Neural crest cell (in vitro differentiated cells): ENCODE measurements at places on chromosomes 3 and 15.

DNA sequence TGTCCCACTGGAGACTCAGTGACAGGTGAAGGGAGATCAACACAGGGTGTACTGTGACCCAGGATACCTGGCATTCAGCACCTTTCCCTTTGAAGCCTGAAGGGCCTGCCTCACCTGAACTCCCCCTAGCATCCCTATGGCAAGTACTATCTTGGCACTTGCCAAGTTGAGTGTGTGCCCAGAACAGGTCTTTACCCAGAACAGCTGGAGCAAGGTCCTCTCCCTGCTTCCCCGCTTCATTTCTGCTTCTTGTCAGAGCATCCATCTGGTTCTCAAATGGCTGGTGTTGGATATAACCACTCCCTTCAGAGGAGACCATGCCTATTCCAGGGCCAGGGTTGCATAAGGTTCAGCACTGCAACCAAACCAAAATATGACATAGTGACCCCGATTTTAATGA, 73.0 kb downstream of the FAM43A start:
- DNase-seq: no peak

- DNase-seq: no peak
Observed at GRCh38 chr3:143294188-143294587, 174.6 kb downstream of the CHST2 start.

DNA sequence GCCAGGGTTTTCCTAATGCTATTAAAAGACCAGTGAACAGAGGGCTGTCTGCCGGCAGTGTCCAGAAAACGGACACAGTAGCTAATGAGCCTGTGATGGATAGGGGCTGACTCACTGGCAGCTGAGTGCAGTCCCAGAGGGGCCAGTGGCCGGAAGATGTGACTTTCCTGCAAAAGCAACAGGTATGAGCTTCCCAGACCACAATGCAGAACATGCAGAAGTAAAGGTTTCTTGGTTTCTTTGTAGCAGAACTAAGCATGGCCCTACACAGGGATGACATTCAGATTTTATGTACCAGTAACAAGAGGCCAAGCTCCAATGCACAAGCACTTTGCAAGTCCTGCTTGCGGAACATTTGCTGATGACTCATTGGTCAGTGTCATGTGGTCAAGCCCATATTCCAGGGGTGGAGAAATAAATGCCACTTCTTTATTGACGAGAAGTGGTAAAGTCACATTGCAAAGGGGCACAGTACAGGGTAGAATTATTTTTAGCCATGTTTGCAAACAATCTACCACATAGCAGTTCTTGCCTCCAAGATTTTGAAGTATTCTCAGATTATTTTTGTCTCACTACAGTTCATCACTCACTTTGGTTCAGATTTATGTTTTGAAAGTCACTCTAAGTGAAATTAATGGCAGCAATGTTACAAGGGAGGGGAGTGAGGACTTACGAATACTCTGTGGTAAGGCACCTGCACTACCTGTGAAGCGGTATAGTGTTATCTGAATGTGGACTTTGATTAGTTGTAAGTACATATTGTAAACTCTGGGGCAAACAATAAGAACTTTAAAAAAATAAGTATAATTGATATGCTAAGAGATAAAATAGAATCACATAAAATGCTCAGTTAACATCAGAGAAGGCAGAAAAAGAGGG, 263.3 kb downstream of the ABHD5 start:
- no peak for DNase-seq

GRCh38 chr3:184688251-184688881, 23.5 kb downstream of the MAGEF1 start:
- DNase-seq: no peak

DNA sequence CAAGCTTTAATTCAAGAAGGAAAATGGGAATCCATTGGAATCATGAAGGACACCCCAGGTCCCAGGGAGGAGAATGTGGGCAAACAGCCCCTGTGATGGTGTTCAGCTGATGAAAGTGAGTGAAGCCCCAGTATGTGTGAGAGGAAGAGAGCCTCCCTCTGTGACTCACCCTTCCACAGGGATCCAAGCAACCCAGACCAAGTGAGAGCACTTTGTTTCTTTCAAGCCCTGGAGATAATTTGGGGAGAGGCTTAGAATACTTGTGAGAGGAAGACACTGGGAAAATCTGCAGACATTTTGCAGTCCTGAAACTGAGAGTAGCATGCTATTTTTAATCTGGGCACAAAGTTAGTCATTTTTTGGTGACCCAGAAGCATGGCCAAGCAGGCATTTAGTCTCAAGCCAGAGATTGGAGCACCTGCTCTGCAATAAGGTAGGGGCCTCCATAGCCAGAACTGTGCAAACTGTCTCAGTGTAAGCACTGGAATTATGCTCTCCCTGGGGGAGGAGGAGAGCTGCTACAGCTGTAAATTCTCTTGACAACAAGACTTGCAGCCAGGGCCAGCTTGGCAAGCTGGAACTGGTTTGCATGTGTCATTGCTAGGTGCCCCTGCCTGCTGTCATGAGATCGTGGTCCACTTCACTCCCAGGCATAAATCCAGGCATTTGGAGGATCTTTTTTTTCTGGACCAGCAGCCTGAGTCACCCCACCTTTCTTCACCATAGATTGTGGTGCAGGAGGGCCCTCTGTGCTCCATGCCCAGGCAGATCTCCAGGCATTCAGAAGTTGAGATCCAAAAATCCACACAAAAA, 537.8 kb upstream of the DPPA4 start:
- DNase-seq: no peak

DNA sequence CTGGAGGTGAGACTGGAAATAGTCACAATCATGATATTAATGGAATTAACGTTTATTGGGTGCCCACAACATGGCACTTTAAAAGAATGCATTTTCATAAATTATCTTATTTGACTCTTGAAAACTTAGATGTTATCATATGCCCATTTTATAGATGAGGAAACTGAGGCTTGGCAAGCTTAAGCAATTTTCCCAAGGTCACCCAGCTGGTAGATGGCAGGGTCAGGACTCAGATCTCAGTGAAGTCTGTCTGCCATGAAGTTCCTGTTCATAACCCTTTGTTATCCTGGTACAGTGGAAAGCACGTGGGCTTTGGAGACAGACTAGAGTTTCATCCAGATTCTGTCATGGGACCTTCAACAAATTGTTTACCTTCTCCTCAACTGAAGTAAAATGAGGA, 174.6 kb upstream of the NR2E3 start:
- no peak for DNase-seq

- peak; percentile 73 for DNase-seq
Observed at GRCh38 chr15:52139599-52140462, 27.3 kb upstream of the BCL2L10 start.

DNA sequence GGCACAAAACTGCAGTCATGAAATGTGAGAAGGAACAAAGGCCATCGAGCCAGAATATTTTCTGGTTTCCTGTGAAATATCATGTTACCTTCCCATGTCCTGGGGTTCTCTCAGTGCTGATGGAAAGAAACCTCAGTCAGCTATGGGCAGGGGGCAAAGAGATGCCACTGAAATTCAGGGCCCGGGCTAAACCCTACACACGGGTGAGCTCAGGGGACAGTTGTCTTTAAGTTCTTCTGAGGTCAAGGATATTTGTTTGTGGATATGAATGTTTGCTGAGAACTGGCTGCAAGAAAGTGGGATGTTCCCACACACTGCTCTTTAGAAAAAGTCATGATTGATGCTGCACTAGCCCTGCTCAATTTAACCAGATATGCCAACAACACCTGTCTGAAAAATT, 187.2 kb downstream of the MEX3B start:
- no peak for DNase-seq

DNA sequence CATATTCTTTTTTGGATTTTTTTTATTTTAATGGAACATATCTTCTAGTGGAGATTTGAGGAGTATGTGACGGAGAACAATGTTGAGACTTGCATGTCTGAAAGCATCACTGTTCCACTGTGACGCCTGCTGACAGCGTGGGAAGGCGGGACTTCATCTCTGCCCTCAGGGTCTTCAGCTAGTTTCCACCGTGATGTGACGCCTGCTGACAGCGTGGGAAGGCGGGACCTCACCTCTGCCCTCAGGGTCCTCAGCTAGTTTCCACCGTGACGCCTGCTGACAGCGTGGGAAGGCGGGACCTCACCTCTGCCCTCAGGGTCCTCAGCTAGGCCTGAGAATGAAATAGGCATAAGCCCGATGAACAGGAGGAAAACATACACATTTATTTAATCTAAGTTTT, 70.7 kb downstream of the LMLN start:
- DNase-seq: no peak

- DNase-seq: no peak
Observed at GRCh38 chr3:28476194-28476593, 127.6 kb upstream of the AZI2 start.

DNA sequence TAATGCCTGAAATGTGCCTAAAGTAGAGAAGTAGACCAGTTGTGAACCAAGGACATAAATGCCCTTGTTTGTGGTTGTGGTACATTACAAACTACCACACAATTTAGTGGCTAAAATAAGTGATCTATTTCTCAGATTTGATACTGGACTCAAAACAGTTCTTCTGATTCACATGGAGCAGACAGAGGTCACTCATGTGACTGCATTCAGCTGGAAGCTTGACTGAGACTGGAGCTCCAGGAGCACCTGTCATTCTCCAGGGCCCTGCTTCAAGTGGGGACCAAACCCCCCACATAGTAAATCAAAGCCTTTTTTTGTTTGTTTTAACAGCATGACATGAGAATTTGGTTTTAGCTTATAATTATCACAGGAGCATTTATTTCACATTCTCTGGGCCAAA, 301.2 kb downstream of the OXSM start:
- no peak for DNase-seq

DNA sequence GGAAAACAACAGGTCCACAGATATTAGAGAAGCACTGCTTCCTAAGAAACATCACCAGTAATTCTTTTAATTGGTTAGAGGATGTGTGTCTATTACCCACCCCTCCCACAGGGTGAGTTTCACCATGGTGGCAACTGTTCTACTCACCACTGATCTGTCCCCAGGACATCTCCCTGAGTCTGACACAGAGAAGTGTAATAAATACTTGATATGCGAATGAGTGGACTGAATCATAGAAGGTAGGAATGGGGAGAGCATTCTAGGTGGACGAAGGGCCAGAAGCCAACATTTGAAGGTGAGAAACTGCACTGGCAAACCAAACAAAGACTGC, 452.7 kb upstream of the PROK2 start:
- DNase-seq: no peak

- DNase-seq: no peak
Observed at GRCh38 chr3:127418560-127419147, 130.8 kb upstream of the PRR20G start.

GRCh38 chr15:82113106-82113715, 67.4 kb upstream of the MEX3B start:
- no peak for DNase-seq

- no peak for DNase-seq
Observed at GRCh38 chr3:192422321-192422996, 304.9 kb downstream of the FGF12 start.

DNA sequence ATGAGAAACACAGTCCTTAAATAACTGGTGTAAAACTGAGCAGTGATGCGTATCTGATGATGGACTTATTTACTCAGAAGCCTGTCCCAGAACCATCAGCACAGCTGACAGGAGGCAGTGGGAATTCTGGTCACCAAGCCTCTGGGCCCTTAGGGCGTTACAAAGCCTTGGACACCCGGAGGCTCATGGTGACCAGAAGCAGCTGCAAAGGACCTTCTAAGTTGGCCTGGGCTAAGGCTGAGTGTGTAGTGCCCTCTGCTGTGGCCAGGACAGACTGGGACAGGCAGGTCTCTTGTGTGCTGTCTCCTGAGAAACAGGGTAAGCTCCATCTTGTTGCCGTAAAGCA, 168.9 kb downstream of the ATP10A start:
- no peak for DNase-seq

- DNase-seq: no peak
Observed at GRCh38 chr3:64408770-64409169, 183.5 kb upstream of the PRICKLE2 start.

DNA sequence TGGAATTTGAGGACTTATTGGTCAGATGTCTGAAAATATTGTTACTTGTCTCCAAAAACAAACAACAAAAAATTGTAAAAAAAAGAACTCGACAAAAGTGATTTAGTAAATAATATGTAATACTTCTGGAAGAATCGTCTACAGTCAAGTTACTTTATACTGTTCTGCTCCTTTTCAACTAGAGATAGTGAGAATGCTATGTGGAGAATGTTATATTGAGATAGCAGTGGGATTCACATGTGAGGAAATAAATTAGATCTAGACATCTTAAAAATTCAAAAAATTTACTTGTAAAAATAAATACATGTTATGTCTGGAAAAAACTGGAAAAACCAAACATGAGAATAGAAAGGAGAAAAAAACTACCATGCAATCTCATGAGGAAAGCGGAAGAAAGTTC, 64.9 kb downstream of the SGO1 start:
- DNase-seq: no peak

- no peak for DNase-seq
Observed at GRCh38 chr15:36832774-36833463, 253.5 kb downstream of the CDIN1 start.

DNA sequence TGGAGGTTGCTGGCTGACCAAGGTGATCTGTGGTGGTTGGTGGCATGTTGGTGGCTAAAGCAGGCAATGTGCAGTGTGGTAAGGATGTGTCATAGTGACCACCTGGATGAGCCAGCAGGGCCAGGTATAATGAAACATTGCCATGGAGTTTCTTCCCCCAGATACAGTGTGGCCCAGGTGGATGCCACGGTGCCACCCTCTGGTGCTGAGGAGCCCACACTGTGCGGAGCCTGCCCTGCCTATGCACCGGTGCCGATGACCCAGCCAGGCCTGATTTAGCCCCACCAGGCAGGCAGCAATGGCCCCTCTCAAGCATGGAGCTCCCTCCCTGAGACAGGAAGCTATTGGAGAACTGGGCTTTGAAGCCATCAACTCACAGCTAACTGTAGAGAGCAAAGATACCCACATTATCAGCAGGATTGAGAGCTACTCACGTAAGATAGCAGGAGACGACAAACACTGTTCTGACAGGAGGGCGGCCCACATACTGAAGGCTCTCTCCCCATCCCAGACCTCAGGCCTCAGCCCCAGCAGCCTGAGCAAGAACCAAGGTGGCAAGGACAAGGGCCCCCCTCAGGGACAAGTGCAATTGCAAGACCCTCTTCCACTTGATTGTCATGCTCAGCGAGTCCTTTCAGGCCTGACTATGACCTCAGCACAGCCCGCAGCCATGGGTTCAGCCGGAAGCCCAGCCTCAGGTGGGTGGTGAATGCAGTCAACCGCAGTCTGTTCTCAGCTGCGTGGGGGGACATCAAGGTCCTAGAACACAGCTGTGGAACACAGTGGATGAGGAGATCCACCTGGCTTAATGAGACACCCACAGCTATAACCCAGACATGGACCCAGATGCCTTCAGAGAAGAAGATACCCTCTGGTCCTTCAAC, 82.8 kb upstream of the CDV3 start:
- no peak for DNase-seq

GRCh38 chr3:195556390-195556789, 13.3 kb upstream of the PPP1R2 start:
- DNase-seq: peak; percentile 12

- no peak for DNase-seq
Observed at GRCh38 chr3:107979538-107979937, 111.3 kb downstream of the CD47 start.
